ENCODE measurements at places on chromosomes 2 and 18.

GRCh38 chr2:128410035-128410757 lies 91.5 kb upstream of the HS6ST1 start:
- DNase-seq, result no peak

DNA sequence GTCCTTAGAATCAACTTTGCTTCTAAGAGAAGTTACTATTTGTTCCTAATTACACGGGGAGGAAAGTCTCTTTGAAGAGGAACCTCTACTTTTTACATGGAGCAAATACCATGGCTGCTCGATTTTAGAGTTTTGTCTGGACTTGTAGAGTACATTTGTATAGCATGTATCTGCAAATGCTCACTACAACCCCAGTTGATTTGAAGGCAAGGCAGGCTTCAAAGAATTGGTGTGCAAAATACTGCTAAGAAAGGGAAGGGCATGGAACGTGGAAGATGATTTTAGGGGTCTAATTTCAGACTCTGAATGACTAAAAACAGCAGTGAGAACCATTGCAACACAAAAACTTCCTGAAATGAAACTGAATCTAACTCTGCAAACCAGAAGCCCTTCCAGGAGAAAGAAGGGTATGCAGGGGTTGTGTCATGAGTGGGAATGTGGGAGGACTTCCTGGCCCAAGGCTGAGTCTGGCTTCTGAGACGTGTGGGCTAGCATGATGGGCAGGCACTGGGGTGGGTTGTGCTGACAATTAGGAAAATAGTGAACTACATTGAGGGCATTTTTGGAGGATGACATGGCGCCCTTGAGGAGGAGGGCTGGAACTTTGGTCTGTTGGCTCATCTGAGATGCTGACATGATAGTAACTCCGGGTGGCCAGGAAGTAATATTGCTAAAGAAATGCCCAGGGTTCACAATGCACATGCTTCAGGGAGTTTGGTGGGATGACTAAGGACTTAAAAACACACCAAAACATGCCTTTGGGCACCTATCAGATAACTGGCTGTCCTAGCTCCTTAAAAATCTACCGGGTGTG lies 18.9 kb upstream of the IL1R2 start:
- peak; percentile 42 for DNase-seq

GRCh38 chr2:18311420-18312195 lies 248.8 kb downstream of the RDH14 start:
- DNase-seq, result peak; percentile 51

GRCh38 chr2:8589721-8590120 lies 92.1 kb upstream of the ID2 start:
- DNase-seq, result no peak

DNA sequence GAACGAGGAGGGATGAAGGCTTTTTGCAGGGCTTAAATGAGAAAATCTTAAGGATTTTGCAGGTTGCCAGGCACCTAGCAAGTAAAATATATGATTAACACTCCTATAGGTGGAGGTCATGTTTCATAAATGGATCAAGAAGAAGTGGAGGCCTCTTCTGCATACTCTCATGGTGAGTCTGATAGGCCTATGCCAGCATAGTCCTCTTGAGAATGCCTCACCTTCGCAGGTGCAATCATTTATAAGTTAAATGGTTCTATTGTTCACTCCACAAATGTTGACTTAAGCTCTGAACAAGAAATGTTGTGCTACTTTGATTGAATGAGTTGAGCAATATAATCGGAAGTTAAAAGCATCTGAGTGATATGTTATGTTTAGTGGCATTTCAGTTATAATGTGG lies 12.1 kb downstream of the LRRTM1 start:
- DNase-seq, result no peak

- DNase-seq, result no peak
Observed at GRCh38 chr2:27988306-27988705, 97.8 kb downstream of the BABAM2 start.

DNA sequence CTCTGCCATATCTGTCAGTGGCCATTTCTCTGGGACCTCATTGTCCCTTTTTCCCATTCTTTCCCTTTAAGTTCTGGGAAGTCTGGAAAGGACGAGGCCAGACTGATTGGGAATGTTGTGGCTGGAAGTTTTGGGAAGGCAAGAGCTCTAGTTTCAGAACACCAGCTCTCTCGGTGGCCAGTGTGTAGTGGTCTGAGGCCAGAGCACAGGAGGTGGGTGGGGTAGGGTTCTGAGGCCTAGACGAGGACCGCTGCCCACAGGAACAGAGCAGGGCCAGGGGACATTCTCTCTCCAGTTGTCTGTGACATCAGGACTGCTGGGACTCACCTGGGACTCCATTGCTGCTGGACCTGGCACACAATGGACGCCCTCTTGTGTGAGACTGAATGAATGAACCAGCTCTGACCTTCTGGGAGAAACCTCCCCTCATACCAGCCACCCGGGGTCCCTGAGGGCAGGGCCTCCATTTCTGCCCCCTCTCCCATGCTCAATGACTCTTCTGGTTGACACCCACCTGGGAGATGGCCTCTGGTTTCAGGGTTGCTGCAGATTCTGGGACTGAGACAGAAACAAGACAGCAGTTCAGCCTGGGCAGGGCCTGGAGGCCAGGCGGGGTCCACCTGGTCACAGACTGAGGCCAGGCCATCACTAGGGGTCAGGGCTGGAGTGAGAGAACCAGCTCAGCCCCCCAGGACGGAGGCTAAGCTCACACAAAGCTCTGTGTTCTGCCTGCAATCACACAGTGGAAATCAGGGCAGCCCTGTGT lies 8.4 kb upstream of the NPPC start:
- no peak for DNase-seq

DNA sequence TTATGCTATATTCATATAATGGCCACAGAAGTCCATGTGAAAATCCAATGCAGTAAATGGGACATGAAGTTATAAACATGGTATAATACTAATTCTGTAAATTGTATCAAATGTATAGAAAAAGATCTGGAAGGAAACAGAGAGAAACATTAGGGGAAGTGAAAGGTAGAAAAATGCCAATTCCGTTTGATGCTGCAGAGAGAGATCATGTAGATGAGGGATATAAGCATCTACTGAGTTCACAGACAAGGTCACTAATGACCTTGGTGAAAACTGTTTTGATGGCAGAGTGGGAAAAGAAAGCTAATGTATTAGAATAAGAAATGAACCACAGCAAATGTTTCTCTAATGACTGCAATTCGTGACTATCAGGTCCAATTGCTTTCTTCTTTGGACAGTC lies 56.0 kb downstream of the BARD1 start:
- DNase-seq, result no peak

DNA sequence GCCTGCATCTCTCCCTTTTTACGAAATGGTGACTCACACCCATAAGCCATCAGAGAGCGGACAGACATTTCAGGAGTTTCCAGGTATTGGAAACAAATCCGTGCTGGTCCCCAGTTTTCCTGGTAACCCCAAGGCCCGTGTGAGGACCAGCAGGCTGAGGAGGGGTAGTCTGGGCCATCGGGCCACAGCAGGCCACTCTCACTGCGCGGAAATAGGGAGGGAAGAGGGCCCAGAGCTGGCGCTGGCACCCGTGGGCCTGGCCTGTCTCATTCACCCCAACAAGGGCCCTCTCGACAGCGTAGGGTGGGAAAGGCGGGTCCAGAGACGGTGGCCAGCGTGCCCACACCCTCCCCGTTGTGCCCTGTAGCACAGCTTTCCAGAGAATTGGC lies 13.7 kb upstream of the FAHD2A start:
- DNase-seq, result no peak

- no peak for DNase-seq
Observed at GRCh38 chr18:75625966-75626365, 198.5 kb upstream of the SMIM21 start.

DNA sequence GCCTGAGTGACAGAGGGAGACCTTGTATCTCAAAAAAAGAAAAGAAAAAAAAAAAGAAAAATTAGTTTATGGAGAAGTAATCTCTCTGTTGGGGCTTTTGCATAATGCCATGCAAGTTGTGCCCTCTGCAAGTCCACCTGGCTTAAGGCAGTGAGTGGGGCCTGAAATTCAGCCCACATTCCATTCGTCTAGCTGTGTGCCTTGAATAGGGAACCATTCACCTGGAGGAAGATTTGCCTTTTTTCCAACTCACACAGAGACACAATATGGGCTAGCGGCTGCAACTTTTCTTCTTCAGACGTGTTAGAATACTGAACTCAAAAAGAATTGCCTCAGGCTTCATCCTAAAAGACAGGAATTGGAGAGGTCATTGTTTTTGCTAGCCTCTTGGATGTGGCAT lies 160.0 kb upstream of the STON1 start:
- no peak for DNase-seq

DNA sequence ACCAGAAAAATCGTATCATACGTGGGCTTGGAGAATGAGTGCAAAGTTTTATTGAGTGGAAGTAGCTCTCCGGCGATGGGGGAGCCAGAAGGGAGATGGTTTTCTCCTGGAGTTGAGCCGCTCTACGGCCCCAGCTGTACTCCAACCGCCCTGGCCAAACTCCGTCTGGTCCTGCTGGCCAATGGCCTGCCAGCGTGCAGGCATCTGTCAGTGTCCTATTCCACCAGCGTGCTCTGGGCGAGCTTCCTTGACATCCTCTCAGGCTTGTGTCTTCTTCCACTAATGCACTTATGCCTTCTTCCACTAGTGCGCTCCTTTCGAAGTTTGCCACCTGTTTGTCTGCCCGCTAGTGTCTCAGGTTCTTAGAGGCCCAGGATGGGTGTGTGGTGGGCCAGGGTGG lies 345.5 kb upstream of the CDH19 start:
- DNase-seq, result no peak

DNA sequence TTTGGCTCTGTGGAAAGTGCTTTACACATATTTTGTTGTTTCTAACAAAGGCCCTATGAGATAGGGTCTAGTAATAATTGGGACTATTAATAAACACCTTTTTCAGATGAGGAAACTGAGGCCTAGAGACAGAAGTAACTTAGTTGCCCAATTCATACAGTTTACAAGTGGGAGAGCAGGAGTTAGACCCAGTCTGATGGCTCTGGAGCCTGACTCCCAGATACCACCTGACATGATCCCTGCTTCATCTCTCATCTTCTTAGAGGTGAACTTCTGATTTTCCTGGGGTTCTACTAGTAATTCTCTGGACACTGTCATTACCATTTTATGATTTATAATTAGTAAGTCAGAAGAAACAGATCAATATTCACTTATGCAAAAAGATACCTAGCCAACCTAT lies 49.1 kb upstream of the OTX1 start:
- DNase-seq, result no peak

DNA sequence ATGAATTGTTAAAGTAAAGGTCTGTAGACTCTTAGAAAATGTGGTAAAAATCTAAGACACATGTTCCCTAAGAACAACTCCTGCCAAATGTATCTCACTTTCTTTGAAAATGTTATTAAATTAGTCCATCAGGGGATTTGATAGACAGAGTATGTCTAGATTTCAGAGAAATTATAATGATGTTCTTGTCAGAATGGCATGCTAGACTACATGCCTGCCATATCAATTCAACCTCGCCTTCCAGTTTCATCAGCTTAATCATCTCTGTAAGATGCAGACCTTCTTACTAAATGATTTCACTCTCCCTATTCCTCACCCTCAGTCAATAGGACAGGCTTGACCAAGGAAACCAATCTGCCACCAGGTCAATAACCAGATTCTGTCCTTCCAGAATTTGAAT lies 368.4 kb downstream of the TXNL1 start:
- DNase-seq, result no peak

DNA sequence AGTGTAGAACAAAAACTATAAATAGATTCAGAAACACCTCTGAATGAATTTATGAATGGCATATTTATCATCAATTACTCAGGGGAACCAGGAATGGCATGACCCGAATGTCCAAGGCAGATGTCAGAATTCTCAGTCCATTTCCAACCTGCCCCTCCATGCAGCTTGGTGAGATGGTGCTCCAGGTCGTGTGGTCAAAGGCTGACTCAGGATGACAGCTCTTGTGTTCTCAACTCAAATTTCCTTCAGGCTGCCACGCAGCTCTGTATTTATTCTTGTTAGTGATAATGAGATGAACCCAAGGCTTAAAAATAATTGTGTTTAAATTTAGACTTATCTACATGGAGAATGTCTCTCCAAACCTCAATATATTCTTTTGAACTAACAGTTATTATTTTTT lies 146.9 kb downstream of the METTL4 start:
- no peak for DNase-seq

GRCh38 chr2:134250840-134251461 lies 2.9 kb upstream of the MGAT5 start:
- DNase-seq, result no peak

- no peak for DNase-seq
Observed at GRCh38 chr2:64700133-64700809, 46.6 kb upstream of the SERTAD2 start.

GRCh38 chr2:79982445-79982844 lies 322.1 kb downstream of the LRRTM1 start:
- DNase-seq, result no peak

DNA sequence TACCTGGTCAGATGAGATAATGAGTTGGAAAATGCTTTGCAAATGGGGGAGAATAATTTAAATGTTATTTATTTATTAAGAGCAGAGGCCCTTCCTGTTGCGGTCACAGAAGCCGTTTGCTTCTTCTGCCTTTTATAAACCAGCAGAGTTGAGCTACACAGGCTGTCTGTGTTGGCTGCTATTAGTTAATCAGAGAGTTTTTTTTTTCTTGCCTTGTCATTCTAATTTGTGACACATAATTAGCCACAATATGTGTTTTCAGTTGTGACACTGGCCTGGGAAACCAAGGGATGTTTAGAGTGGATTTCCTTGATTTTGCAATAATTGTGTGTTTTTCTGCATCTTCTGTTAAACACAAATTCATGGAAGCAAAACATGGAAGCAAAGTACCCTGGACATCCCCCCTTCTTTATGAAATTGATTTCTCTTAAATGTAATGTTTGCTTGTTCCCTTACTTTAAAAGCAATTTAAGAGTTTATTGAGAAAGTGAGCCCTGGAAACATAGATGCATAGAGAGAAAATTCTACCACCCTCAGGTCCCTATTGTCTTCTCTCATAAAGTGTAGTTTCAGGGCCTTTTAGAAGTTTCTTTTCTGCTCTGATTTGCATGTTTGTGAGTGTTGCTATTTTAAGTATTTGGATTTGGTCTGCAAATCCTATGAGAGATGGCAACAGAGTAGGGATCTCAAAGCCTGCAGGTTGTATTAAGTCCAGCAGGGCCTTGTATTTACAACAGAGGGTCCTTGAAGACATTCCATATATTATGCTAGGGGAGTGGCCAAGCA lies 22.8 kb upstream of the IL37 start:
- no peak for DNase-seq

DNA sequence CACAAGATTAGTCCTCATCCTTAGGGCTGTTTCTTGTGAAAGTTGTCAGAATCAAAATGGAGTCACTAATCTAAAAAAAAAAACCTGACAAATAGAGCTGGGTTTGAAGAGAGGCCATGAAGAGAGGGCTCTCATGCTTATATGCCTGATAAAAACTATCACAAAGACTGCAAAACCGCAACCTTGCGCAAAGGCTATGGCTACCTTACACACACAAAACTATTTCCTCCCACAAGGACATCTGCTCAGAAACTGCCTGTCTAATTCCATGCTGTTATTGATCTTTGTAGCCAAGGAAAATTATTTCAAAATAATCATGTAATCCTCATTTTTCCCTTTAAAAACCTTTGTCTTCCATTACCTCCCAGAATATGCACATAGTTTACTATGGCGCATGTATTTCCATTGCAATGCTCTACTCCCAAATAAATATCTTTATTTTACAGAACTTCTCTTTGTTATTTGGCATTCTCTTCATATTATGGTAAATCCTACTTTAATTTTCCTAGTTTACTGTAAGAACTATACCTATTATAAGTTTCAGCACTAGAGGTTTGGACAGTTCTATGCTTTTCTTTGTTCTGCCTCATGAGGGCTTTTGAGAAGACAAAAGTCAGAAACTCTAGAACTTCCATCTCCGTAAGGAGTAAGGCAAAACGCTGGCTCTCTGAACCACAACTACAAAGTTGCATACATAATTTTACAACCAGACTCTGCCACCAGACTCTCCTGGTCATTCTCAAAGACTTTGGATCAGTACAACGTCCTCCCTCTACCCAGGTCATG lies 9.6 kb upstream of the DPYSL5 start:
- DNase-seq, result no peak
